ENCODE measurements at places on chromosomes 7 and 10.

GRCh38 chr7:99457650-99458493 is 8.1 kb downstream of the ATP5MF start:
- peak; percentile 49 for DNase-seq

DNA sequence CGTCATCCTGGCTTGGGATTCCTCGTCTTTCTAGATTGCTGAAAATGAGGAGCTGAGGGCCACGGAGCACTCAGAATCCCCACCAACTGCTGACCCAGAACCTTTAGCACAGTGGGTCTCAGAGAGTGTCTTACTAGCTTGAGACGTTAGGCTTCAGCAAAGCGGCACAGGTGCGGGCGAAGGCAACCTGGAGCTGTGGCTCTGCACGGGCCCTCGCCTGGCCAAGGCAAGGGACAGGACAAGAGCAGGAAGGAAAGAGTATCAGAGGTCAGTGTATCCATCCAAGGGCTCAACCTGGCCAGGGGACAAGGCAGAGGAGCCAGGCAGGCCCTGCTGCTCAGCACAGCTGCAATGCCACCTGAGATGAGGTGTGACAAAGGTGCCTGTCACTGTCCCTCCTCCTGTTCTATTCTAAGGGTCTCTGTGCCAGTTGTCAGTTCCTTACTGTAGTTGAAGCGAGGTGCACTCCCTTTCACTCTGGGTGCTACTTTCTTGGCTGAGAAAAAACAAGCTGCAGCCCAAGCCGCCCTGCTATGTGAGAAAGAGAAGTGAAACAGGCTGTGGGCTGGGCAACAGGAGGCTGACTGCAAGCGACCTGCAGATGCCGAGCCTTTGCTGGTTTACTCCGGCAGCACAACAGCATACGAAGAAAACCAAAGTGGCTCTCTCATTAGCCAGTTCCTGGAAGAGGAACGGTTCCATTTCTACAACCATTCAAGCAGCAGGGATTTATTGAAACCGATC is 33.3 kb upstream of the KDM7A start:
- no peak for DNase-seq

DNA sequence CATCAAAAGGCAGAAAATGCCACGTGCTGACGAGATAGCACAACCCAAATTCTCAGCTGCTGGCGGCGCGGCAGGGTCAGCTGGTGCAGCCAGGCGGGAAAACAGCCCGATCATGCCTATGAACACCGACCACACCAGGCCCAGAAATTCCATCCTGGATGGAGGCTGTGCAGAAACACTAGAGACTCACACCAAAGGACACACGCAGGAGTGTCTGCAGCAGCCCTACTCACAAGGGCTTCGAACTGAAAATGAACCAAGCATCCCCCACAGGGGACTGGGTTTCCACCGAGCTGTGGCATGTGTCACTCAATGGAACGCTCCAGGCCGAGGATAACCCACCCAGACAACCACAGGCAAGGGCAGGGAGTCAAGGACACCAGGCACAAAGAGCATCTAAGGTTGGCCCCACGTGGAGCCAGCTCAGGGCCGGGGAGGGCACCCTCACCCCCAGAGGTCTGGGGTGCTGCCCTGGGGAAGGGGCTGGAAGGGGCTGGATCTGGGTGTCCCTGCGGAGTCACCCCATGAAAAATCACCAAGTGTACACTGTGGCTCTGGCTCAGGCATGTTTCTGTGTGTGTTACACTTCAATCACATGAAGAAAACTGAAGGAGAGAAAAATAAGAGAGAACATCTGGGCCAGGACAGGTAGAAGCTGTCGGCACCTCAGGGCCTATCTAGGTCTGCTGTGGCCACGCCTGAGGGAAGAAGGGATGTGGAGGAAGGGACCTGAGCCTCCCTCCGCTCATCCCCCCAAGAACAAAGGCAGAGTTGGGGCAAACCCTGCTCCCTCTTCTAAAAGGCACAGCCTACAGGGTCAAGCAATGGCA is 33.0 kb downstream of the RASGEF1A start:
- no peak for DNase-seq

DNA sequence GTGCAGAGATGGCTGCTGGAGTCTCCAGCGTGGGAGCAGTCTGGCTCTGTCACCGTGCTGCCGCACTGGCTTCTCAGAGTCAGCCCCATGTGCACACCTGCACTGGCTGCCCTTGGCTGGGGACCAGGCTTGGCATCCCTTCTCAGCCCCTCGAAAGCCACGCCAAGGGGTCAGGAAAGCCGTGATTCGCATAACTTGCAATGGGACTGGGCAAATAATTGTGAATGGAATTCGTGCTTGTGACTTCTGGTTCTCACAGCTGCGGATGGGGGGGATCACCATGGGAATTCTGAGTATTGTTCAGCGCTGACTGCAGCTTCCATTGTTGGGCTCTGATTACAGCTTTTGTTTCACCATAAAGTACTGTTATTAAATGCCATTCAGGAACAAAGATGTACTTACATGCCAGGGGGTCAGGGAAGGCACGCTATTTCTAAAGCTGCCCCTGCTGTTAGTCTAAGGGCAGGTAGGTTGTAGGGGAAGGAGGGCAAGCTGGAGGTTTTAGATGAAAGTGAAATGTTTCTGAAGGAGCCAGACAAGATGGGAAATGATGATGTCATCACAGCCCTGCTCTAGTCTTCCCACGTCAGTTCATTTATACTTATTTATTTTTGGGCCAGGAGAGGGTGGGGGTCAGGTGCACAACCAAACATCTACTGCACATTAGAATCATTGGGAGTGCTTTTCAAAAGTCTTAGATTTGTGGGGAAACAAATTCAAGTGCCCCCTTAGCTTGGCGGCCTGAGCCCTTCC is 5.8 kb upstream of the PLEKHA1 start:
- DNase-seq = peak; percentile 94

GRCh38 chr7:103592844-103593243 is 146.8 kb upstream of the SLC26A5 start:
- DNase-seq = peak; percentile 45

DNA sequence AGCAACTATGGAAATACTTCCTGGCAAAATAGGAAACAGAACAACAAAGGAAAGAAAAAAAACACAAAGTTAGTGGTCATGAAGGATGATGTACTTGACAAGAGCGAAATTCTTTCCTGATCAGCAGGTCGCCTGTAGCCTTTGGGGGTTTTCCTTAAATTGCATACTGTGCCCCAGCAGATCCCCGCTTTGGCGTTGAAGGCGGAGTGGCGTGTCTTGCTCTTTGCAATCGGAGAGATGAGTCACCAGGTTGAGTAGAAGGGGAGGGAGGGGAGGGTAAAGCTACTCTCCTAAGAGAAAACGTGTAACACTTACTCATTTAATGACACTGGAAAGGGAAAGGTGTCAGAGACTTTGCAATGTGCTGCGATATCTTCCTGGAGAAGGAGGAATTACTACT is 587.2 kb downstream of the SORCS1 start:
- DNase-seq = no peak
